ENCODE measurements at places on chromosomes 4 and X.

- H3K4me3 ChIP-seq, result no peak overlapping the region
- H3K36me3 ChIP-seq, result no peaks in the 10 kb centered on the region
- H3K27me3 ChIP-seq, result no peaks in the 10 kb centered on the region
- H3K27ac ChIP-seq, result no peak overlapping the region
- DNase-seq, result no peak
These were observed 245.2 kb downstream of the SPATA18 start for GRCh38 chr4:52296341-52296740.

DNA sequence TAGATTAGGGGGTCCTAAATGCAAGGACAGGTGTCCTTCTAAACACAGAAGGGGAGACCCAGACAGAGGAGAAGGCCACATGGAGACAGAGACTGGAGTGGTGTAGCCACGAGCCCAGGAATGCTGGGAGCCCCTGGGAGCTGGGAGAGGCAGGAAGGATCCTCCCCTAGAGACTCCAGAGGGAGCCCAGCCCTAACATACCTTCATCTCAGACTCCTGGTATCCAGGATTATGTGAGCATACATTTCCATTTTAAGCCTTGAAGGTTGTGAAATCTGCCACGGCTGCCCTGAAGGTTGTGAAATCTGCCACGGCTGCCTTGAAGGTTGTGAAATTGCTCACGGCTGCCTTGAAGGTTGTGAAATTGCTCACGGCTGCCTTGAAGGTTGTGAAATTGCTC, 148.4 kb downstream of the ASMT start:
- H3K4me1 ChIP-seq, result no peaks in the 10 kb centered on the region
- H3K36me3 ChIP-seq, result no peaks in the 10 kb centered on the region
- H3K27ac ChIP-seq, result no peak overlapping the region
- no peak for DNase-seq
- no peaks in the 10 kb centered on the region for H3K27me3 ChIP-seq

DNA sequence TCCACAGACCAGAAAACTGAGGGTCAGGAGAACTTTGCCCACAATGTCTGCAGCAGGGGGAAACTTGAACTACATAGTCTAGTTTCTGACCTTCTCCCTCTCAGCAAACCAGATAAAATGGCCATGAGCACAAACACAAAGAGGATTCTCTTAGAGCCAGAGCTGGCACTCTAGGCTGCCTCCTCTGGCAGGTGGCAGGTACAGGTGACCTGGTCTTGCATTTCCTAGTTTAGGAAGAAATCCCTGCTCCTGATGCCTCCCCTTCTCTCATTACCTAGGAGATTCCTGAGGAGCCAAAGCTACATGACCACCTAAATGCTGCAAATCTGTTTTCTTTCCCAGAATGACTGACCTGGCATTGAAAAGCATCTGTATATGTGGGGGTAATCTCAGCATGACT, 45.1 kb downstream of the ARHGEF9 start:
- no peaks in the 10 kb centered on the region for H3K36me3 ChIP-seq
- no peak overlapping the region for H3K4me3 ChIP-seq
- DNase-seq, result no peak
- no peaks in the 10 kb centered on the region for H3K4me1 ChIP-seq
- H3K27ac ChIP-seq, result no peak overlapping the region
- no peaks in the 10 kb centered on the region for H3K27me3 ChIP-seq

- H3K4me1 ChIP-seq, result peaks cover 36% of the 10 kb centered on the region
- no peaks in the 10 kb centered on the region for H3K36me3 ChIP-seq
- H3K27me3 ChIP-seq, result peaks cover 42% of the 10 kb centered on the region
- peak overlapping the region; percentile 49 for H3K27ac ChIP-seq
- no peak overlapping the region for H3K4me3 ChIP-seq
These were observed 3.4 kb downstream of the ATOH1 start for GRCh38 chr4:93831716-93832496.

DNA sequence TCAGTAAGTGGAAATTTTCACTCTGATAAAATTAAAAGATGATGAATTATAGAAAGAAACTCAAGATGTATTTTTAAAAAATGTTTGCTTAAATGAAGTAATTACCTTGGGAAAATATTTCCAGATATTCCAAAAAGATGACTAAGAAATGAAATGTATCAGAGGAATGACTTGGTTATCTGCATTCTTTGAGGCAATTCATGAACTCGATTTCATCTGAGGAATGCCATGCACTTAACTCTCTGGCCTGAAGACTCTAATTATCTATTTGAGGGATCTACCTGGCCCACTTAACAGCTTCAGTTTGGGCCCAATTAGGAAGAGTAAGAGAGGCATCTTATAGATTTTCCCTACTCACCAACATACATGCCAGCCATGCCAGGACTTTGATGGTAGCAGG, 182.3 kb downstream of the INPP4B start:
- no peak overlapping the region for H3K4me3 ChIP-seq
- no peak for DNase-seq
- H3K27me3 ChIP-seq, result no peaks in the 10 kb centered on the region
- H3K36me3 ChIP-seq, result no peaks in the 10 kb centered on the region

DNA sequence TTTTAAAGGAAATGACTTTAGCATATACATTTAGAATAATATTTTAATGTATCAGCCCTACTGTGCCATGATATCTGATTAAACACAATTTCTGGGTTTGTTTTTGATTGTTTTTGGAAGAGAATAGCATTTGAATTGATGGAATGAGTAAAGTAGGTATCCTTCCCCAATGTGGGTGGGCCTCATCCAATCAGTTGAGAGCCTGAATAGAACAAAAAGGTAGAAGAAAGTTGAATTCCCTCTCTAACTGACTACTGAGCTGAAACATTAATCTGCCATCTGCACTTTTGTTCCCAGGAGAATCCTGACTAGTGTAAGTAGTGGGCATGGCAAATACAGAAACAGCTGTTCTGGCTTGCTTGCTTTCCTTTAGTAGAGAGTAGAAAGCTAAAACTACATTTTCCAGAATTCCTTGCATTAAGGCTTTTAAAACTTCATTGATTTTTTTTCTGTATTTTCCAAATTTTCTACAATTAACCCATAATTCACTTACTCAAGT, 9.7 kb upstream of the SEC24D start:
- H3K27me3 ChIP-seq, result no peaks in the 10 kb centered on the region
- H3K4me3 ChIP-seq, result no peak overlapping the region
- DNase-seq, result no peak
- H3K27ac ChIP-seq, result no peak overlapping the region
- no peaks in the 10 kb centered on the region for H3K4me1 ChIP-seq

GRCh38 chr4:183638436-183638835, 20.5 kb downstream of the RWDD4 start:
- no peak overlapping the region for H3K27ac ChIP-seq
- no peaks in the 10 kb centered on the region for H3K27me3 ChIP-seq
- no peak for DNase-seq
- H3K4me1 ChIP-seq, result no peaks in the 10 kb centered on the region
- H3K4me3 ChIP-seq, result no peak overlapping the region

DNA sequence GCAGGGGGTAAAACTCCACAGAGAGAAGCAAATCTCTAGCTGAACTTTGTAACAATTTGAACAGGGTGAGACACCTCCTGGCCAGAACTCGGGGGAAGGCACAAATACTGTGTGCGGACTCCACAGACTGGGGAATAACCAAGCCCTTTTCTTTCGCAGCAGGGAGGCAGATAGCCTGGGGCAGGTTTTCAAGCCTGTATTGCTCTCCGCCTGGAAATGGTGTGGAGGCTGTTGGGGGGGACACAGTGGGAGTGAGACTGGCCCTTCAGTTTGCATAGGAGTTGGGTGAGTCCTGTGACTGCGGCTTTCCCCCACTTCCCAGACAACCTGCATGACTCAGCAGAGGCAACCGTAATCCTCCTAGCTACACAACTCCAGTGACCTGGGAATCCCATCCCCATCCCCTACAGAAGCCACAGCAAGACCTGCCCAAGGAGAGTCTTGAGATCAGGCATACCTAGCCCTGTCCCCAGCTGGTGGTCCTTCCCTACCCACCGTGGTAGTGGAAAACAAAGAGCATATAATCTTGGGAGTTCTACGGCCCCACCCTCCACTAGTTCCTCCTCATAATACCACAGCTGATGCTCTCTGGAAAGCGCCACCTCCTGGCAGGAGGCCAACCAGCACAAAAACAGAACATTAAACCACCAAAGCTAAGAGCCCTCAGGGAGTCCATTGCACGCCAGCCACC, 12.9 kb upstream of the SMPX start:
- no peak overlapping the region for H3K27ac ChIP-seq
- H3K27me3 ChIP-seq, result no peaks in the 10 kb centered on the region
- DNase-seq, result no peak
- H3K4me3 ChIP-seq, result no peak overlapping the region
- H3K36me3 ChIP-seq, result no peaks in the 10 kb centered on the region
- H3K4me1 ChIP-seq, result no peaks in the 10 kb centered on the region
